ENCODE measurements at places on chromosomes 5 and 9.

- H3K36me3 ChIP-seq: no peaks in the 10 kb centered on the region
- H3K4me3 ChIP-seq: peak within 1 kb of the TSS; percentile 69
- H3K27ac ChIP-seq: no peak within 1 kb of the TSS
- DNase-seq: peak; percentile 86
- H3K27me3 ChIP-seq: peaks cover 70% of the 10 kb centered on the region
Observed at GRCh38 chr9:214648-215493, at the start of gene DOCK8. Gene DOCK8 (plus strand): TSS chr9:214865. CDS start chr9:214977, 112 bp downstream.

DNA sequence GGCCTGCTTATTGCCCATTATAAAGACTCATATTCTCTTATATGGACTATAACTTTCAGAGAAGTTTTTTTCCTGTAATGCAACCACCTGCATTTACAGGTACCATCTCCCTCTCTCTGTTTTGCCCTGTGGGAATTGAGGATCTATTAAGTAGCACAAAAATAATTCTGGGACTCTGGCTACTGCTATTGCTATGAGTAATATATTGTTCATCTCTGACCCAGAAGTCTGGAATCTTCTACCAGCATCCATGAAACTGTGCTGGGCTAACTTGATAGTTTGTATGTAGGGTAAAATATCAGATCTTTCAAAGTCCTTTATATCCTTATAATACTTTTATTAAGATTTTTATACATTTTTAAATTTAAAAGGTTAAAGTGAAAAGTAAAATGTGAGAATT lies 607.2 kb downstream of the EFNA5 start:
- H3K4me3 ChIP-seq: no peak overlapping the region
- no peak for DNase-seq
- no peak overlapping the region for H3K27ac ChIP-seq
- H3K27me3 ChIP-seq: no peaks in the 10 kb centered on the region

DNA sequence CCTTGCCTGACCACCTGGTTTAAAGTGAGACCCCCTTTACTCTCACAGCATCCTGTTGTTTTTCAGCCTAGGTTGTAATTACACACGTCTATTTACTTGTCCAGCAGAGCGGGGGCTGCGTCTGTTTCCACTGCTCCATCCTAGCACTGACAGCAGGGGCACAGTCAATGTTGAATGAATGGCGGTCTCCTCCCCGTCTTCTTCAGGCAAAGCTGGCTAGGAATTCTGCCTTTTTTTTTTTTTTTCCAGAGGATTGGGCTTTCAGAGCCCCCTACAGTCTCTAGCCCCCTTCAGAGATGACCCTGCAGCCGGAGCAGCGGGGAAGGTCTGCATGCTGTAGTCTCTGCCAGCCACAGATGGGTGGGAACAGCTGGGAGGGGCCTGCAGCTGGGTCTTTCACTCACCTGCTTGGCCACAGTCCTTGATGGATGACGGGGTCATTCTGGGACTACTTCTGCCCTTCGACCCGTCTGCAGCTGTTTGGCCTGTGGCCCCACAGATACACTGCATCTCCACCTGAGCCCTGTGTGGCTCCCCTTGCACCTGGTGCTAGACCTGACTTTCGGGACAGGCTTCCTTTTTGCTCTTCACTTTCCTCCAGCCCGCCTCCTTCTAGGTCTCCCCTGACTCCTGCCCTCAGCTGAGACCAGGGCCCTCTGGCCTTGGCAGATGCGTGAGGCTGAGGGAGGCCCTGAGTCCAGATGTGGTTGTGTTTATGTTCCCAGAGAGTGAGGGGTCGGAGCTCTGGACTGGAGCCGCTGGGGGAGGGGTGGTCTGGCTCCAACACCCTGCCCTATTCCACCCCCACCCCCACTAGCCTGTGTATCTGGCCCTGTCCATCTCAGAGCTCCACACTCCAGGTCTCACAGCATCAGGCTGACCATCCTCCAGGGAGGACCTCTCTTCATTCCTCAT lies 8.0 kb downstream of the PITX1 start:
- no peaks in the 10 kb centered on the region for H3K36me3 ChIP-seq
- peaks cover 100% of the 10 kb centered on the region for H3K27me3 ChIP-seq

DNA sequence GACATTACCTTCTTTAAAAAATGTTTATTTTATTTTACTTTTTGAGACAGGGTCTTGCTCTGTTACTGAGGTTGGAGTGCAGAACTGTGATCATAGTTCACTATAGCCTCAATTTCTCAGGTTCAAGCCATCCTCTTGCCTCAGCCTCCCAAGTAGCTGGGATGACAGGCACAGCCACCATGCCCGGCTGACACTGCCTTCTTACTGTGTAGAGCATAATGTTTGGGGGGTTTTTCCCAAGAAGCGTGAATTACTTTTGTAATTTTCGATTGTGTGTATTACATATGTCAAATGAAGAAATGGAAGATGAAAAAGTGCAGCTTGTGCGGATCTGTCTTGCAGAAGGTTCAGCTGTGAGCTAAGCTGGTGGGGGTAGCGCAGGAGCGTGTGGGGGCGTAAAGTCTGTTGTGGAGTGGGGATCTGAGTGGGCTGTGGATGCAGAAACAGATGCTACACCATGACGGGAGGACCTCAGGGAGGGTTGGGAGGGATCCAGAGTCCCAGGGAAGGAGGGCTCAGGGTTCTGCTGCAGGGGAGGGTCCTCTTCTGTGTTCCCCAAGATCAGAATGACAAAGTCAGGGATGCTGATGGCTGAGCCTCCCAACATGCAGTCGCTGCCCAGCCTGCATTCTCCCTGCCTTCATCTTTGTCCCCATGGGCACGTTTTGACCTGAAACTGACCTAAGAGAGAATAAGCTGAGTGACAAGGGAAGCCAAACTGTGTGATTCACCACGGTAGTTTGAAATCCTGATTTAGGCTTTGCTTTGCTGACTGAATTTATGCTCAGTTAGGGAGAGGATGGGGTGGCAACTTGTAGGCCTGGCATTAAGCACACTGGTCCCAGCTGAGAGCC lies 6.8 kb upstream of the ANKRD33B start:
- peaks cover 32% of the 10 kb centered on the region for H3K27me3 ChIP-seq
- no peaks in the 10 kb centered on the region for H3K36me3 ChIP-seq
- H3K27ac ChIP-seq: no peak overlapping the region
- peaks cover 4% of the 10 kb centered on the region for H3K4me1 ChIP-seq
- no peak for DNase-seq

DNA sequence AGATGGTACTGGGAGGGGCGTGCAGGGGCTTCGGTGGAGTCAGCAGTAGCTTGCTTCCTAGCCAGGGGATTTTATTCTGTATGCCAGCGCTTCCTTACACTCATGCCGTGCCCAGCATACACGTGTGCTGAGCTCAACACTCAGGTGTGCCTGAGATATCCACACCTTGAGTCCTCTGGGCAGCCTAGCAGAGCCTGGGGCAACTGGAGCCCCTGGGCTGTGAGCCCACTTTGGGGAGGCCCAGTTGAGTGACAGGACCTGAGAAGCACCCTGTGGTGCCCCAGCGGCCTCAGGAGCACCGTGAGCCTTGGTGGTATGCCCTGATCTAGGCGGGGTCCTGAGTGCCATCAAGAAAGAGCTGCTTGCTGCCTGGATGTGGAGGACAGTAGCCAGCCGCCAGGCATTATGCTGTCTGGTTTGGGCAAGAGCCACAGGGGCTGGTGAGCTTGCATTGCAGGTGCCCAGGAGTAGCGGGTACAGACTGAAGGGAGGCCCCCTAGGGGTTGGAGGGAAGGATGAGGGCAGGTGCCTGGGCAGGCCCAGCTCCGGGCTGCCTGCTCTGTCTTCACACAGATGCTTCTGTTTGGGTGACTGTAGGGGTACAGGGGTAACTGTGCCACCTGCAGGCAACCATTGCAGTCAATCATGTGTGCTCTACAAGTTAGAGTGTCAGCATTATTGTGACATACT lies 42.9 kb downstream of the BNIP1 start:
- H3K36me3 ChIP-seq: no peaks in the 10 kb centered on the region
- H3K4me1 ChIP-seq: no peaks in the 10 kb centered on the region
- peak; percentile 24 for DNase-seq
- no peak overlapping the region for H3K27ac ChIP-seq
- H3K4me3 ChIP-seq: no peak overlapping the region
- no peaks in the 10 kb centered on the region for H3K27me3 ChIP-seq

GRCh38 chr9:121393318-121393717 lies 23.3 kb upstream of the STOM start:
- no peaks in the 10 kb centered on the region for H3K36me3 ChIP-seq
- H3K4me3 ChIP-seq: no peak overlapping the region
- H3K27ac ChIP-seq: no peak overlapping the region

DNA sequence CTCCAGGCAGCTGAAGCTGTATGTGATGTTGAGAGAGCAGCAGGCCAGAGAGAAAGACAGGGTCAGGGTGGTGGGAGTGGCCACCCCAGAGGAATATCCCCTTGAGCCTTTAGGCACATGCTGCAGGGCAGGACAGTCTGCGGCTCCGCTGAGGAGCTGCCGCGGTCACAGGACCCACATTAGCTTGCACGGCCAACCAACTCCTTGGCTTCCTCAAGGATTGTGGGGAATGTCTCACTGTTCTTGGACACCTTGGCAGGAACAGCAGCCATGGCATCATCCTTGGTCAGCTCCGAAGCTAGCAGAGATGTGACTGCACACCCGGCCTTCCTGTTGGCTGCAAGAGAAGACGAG lies 27.8 kb downstream of the PCDHGC5 start:
- no peak for DNase-seq
- H3K36me3 ChIP-seq: no peaks in the 10 kb centered on the region
- H3K4me3 ChIP-seq: no peak overlapping the region
- H3K27ac ChIP-seq: peak overlapping the region; percentile 53

GRCh38 chr5:96001262-96001661 lies 39.6 kb upstream of the ELL2 start:
- no peaks in the 10 kb centered on the region for H3K27me3 ChIP-seq
- H3K4me3 ChIP-seq: no peak overlapping the region
- no peaks in the 10 kb centered on the region for H3K4me1 ChIP-seq
- H3K27ac ChIP-seq: no peak overlapping the region

DNA sequence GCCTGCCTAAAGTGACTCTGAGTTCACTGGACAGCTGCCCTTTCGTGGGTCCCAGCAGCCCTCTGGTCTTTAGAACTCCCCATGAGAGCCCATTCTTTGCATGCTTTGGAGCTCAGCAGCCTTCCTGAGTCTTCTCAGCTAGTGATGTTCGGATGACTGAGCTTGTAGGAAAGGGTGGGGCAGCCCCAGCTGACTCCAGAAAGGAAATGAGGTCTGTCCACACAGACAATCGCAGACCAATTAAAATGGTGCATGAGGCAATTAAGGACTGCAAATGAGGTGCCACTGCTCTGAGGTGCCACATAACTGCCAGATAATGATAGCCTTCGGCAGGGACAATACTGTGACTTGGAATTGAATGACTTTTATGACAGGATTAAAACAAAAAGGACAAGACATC lies 25.4 kb upstream of the TOMM5 start:
- H3K36me3 ChIP-seq: no peaks in the 10 kb centered on the region
- no peak overlapping the region for H3K4me3 ChIP-seq
- H3K4me1 ChIP-seq: peaks cover 25% of the 10 kb centered on the region
- no peak overlapping the region for H3K27ac ChIP-seq
- DNase-seq: peak; percentile 92

DNA sequence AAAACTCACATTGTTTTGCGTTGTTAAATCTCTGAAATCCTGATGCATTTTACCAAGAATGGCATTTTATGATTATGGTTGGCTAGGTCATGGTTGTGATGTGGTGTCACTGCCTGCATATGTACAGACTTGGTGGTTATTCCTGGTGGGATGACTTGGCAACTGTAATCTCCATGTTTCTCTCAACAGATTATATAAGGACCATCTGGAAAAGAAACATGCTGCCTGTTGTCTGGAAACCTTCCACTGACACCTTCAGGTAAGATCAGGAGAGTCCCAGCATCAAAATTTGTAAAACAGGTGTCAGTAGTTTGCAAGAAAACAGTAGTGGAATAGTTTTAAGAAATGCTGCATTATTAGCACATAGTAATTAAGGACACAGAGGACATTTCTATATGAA lies 3.0 kb upstream of the ACER2 start:
- no peaks in the 10 kb centered on the region for H3K36me3 ChIP-seq
- H3K27ac ChIP-seq: no peak overlapping the region
- peaks cover 7% of the 10 kb centered on the region for H3K4me1 ChIP-seq
- peaks cover 12% of the 10 kb centered on the region for H3K27me3 ChIP-seq

- DNase-seq: peak; percentile 42
- no peaks in the 10 kb centered on the region for H3K27me3 ChIP-seq
- H3K36me3 ChIP-seq: no peaks in the 10 kb centered on the region
- peak overlapping the region; percentile 87 for H3K4me3 ChIP-seq
- peaks cover 51% of the 10 kb centered on the region for H3K4me1 ChIP-seq
- H3K27ac ChIP-seq: no peak overlapping the region
Observed at GRCh38 chr9:8855046-8855445, 1055.5 kb upstream of the DMAC1 start.

GRCh38 chr9:91192381-91193086 lies 169.2 kb downstream of the AUH start:
- DNase-seq: no peak
- H3K36me3 ChIP-seq: no peaks in the 10 kb centered on the region
- no peak overlapping the region for H3K27ac ChIP-seq
- H3K4me1 ChIP-seq: no peaks in the 10 kb centered on the region

DNA sequence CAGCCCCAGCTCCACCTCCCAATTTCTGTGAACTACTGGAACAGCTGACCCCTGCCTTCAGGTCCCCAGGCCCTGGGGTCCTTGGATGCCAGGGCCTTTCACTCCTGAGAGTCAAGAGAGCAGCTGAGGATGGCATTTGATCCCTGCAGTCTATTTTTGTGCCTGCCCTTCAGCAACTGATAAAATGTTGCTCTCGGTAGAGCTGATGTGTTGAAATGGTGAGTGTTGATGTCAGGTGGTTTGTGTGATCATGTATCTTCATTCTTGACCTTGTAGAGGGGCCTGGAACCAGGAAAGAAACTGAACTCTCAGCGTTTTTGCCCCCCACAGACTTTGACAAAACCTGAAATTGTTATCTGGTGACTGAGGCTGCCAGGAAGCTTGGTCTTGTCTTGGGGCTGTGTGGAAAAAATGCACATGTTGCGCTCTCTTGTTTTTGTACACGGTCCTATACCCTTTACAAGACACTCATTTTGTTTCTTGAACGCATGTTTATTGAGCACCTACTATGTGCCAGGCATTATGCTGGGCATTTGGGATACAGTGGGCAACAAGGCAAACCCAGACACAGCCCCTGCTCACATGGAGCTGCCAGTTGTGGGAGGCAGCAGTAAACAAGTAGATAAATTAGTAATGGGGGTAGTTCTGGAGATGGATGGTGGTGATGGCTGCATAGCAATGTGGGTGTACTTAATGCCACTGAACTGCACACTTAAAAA lies 78.3 kb downstream of the PPARGC1B start:
- no peaks in the 10 kb centered on the region for H3K36me3 ChIP-seq
- no peak overlapping the region for H3K27ac ChIP-seq
- no peak overlapping the region for H3K4me3 ChIP-seq
- H3K27me3 ChIP-seq: no peaks in the 10 kb centered on the region
- DNase-seq: no peak
- no peaks in the 10 kb centered on the region for H3K4me1 ChIP-seq

DNA sequence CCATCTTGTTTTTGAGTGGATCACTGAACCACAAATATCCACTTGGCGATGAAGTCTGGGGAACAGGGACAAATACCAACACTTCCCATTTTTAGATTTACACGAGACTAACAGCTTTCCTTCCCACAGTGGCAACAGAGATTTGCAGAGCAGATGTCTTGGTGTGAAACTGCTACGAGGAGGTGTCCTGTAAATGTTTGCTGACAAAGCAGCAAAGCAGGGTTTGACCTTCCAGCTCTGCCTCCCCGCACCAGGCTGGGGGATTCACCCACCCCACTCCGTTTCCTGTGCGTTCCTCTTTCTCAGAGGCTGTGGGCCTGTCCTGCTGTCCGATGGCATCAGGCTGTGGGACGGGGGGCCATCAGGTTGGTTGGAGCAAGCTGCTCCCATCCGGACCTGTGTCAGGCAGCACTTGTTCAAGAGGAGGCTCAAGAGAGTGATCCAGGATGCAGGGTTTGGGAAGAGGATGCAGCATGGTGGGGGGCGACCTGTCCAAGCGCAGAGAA lies 693 bp upstream of the RGS3 start:
- H3K4me1 ChIP-seq: peaks cover 20% of the 10 kb centered on the region
- H3K4me3 ChIP-seq: peak overlapping the region; percentile 47
- peak; percentile 15 for DNase-seq
- no peaks in the 10 kb centered on the region for H3K36me3 ChIP-seq
- H3K27ac ChIP-seq: no peak overlapping the region

All from neural progenitor cell (in vitro differentiated cells).